ENCODE measurements at places on chromosomes 6 and 20.

DNA sequence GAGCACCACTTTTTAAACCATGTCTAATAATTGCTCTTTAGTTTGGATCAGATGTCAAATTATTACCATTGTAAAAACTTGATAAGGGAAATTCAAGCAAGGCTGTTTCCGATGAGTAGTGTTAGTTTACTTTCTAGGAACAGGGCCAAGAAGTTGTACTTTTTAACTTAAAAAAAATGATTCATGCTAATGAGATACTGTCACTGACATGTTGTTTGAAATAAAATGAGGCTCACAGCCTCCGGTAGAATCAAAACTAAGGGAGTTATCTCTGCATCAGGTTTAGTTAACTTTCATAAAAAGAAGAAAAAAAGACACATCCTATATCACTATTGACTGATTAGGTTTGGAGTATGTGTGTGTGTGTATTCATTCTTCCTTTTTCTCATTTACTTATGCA lies 55.2 kb upstream of the SUPT3H start:
- no peak for DNase-seq

- DNase-seq = no peak
These were observed 263.7 kb downstream of the COL12A1 start for GRCh38 chr6:74942130-74942529.

GRCh38 chr20:62193079-62194025 lies 10.5 kb downstream of the MTG2 start:
- no peak for DNase-seq

- no peak for DNase-seq
These were observed 668.9 kb downstream of the TFAP2A start for GRCh38 chr6:9745966-9746365.

GRCh38 chr6:134057478-134057877 lies 5.1 kb upstream of the SLC2A12 start:
- no peak for DNase-seq

DNA sequence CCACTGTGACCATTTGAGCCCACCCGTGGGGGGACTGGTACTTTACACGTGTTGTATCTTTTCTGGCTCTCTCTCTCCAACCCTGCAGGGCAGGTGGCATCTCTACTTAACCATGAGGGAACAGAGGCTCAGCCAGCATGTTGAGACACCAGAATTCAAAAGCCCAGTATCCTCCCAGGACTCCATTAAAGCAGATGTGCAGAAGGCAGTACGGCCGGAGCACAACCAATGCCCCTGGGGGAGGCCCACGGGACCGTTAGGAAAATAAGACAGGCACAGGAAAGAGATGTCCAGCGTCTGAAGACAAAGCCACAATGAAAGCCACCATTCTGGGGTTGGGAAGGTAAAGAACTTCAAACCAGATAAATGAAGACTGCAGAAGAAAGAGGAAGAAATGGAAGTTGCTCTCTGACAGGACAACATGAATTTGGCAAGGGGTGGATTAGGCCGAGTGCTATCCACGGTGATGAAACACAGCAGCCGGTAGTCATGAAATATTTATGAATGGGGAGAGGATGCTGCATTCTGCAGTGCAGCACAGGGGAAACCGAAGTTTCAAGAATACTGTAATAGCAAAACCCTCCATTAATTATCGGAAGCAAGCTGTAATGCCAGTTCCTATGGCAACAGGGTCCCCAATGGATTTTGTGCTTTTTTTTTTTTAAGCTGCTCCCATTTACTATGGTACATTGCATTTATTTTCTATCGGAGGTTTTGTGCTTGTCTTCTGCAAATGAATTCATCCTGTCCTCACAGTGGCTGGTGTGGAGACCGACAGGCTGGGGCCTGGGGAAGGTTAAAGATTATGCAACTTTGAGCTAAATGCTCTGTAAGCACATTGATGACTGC lies 179.4 kb downstream of the NRN1 start:
- DNase-seq = no peak

GRCh38 chr6:26205625-26206574 lies 118.7 kb downstream of the HFE start:
- no peak for DNase-seq

DNA sequence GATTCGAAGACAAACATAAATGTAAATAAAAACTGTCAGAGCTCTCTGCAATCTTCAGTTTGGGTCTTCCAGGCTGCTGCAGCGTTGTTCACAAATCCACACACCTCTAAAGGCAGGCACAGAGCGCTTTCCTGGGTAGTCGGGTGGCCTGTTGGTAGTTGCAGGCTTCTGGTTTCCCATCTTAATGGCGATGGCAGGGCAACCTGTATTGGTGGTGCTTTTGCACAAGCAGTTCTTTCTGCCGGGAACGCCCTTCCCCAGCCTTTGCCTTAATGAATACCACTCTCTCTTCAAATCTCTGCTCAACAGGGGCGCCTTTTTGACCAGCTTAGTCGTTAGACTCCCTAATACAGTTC lies 723 bp upstream of the IFT52 start:
- no peak for DNase-seq

All from cortex of kidney (tissue), 1 donor.